ENCODE measurements at places on chromosomes 3 and 15.

- DNase-seq = no peak
Observed at GRCh38 chr3:52649461-52650210, 36.1 kb downstream of the PBRM1 start.

DNA sequence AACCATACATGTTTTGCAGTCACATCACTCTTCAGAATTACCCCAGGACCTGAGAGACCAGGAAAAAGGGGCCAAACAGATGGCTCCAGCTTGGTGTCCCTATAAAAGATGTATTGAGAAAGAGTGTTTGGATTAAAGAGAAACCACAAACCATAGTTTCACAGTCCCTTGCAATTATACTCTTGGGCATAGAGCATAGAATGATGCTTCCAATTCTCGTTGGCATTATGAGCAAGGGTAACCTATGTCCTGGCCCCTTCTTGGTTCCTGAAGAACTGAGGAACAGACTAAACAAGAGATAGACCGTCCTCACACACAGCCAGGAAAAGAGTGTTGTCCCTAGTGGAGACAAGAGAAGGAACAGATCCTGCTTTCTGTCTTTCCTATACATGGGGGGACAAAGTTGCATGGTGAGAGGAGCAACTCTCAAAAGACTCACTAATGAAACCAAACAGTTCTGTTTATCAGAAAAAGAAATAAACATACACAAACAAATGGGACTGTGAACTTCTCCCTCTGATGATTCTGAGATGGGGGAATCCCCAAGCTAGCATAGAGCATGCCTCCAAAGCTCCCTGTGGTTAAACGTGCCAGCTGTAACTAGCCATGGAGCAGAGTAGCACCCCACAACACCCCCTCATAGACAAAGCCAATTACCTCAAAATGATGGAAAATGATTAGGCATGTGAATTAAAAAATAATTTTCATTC is 908.6 kb downstream of the NTRK3 start:
- DNase-seq = no peak

GRCh38 chr15:20353966-20354883 is 187.4 kb downstream of the GOLGA6L6 start:
- no peak for DNase-seq

GRCh38 chr3:120022729-120023128 is 71.5 kb downstream of the GSK3B start:
- no peak for DNase-seq

DNA sequence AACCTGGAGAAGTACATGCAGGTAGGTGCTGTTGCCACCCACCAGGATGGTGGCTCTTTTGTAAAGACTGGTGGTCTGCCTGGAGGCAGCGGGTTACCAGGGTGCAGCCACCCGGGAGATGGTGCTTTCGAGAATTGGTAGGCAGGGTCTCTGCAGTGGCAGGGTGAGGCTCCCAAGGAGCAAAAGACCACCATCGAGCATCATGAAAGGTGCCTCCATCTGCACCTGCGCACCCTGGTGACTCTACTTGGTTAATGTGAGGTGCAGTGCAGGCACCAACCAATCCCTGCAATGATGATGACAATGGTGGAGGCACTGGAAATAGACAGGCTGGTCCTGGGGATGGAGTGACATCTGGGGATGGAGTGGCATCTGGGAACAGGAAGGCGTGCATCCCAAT is 236.7 kb downstream of the ADAMTS17 start:
- no peak for DNase-seq

- peak; percentile 37 for DNase-seq
Observed at GRCh38 chr3:113912552-113913236, 35.1 kb upstream of the ZDHHC23 start.

DNA sequence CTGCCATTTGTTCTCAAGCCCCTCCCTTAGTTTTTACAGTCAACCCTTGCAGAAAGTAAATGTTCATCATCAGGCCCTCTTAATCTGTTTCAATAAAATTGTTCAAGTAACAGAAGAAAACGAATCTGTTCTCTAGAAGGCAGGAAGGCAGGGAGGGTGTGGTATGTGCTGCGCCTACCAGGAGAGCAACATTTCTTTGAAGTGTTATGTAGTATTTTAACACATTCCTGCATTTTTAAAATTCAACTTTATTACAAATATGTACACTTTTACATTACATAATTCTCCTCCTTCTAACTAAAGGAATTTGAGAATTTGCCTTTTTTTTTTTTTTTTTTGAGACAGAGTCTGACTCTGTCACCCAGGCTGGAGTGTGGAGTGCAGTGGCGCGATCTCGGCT is 657.8 kb downstream of the MCTP2 start:
- DNase-seq = no peak

DNA sequence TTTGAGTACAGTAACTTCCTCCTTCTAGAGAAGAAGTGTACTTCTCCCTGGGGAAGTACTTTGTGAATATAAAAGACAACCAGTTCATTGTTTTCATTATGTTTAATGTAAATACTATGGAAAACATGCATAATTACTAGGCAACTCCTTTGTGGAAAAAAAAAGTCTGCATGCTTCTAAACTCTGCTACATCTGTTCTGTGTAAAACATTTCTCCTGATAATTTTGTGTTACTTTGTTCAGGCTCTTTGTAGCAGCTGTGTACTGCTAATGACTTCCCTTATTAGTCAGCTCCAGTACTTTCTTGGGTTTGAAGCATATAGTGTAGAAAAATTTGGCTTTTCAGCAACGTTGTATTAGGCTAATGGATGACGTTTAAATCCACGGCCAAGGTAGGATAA is 111.6 kb downstream of the FEZF2 start:
- no peak for DNase-seq

DNA sequence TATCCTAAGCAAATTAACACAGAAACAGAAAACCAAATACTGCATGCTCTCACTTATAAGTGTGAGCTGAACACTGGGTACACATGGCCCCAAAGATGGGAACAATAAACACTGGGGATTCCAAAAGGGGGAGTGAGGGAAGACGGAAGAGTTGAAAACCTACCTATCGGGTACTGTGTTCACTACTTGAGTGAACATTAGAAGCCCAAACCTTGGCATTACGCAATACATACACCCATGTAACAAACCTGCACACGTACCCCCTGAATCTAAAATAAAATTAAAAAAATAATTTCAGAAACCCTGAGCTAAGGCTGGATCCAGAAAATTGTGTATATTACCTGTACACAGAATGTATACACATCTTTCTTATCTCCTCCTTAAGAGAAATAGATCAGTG is 42.8 kb upstream of the C3orf70 start:
- DNase-seq = no peak

- no peak for DNase-seq
Observed at GRCh38 chr15:91941871-91942658, 88.6 kb downstream of the SLCO3A1 start.

DNA sequence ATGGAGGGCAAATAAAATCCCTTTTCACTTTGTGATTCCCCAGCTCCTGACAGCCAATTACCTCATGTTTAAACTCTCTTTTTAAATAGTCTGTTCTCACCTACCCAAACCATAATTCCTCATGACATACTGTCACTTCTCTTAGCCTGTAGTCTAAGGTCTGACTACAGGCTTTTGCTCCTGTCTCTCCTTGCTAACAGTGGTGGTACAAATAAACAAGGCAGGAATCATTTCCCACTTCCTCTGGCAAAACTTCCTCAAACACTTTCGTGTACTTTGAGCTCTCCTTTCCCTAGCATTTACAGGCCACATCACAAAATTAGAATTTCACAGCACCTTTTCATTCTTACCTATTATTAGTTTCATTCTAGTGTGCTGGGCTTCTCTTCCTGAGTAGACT is 51.8 kb downstream of the ATP8B4 start:
- no peak for DNase-seq

- DNase-seq = no peak
Observed at GRCh38 chr15:68230157-68231100, 901 bp upstream of the CLN6 start.

GRCh38 chr15:79947009-79947408 is 24.0 kb downstream of the BCL2A1 start:
- DNase-seq = no peak

GRCh38 chr3:151404316-151404715 is 19.8 kb upstream of the P2RY12 start:
- no peak for DNase-seq

Data from iPS DF 6.9 (cell line).